Right lung (tissue), 10 donors: ENCODE measurements at places on chromosomes 6 and 20. TPM values are rescaled to one million over a fixed set of nuclear protein-coding genes. Genes with fewer than 3 reads are reported as not detected.

GRCh38 chr6:68343901-68344300, 291.2 kb upstream of the ADGRB3 start:
- no peak for DNase-seq

- no peak for DNase-seq
Observed at GRCh38 chr20:24411834-24412216, 57.6 kb upstream of the SYNDIG1 start.

- DNase-seq: no peak
Observed at GRCh38 chr6:107264357-107264840, 149.1 kb upstream of the BEND3 start.

Gene PAK5
- 0.44 TPM for polyA plus RNA-seq

DNA sequence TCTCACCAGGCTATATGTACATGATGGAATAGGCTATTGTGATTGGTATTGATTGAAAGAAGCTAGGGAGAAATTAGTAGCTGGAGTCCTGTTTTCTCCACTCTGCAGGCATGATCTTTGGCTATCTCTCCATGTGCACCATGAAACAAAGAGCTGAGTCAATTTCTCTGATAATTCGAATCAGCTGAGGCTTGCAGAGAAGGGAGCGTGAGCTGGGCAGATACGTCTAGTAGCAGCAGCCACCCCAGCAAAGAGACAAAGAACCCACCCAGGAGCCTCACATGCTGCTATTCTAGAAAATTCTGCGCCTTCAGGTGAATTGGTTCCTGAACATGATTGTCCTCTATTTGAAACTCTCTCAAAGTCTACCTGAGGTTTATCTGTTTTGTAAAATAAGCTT, 6.9 kb upstream of the SGK1 start:
- no peak for DNase-seq

- no peak for DNase-seq
Observed at GRCh38 chr6:89008001-89008814, 44.8 kb upstream of the RNGTT start.

GRCh38 chr20:13788167-13788834, 3.5 kb downstream of the NDUFAF5 start:
- DNase-seq: peak; percentile 22

GRCh38 chr6:34182751-34183531, 37.1 kb upstream of the GRM4 start:
- DNase-seq: no peak

- peak; percentile 51 for DNase-seq
Observed at GRCh38 chr20:47125758-47126591, 230.5 kb downstream of the ZMYND8 start.

GRCh38 chr20:49245921-49246740, 26.9 kb downstream of the DDX27 start:
- peak; percentile 35 for DNase-seq

Gene CLPSL2
- not detected for polyA plus RNA-seq

Gene BNIP5
- polyA plus RNA-seq: not detected

DNA sequence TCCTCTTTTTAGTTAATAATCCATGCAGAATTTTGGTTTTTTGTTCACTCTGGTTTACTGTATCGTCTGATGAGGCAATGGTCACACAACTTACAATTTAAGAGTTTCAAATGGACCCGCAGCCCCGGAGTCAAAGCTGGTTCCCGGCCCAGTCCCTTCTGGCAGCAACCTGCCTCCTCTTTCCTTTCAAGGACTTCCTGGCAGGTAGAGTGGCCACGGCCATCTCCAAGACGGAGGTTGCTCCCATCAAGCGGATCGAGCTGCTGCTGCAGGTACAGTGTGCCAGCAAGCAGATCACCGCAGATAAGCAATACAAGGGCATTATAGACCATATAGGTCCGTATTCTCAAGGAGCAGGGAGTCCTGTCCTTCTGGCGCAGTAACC, 218.2 kb downstream of the GJA1 start:
- no peak for DNase-seq

DNA sequence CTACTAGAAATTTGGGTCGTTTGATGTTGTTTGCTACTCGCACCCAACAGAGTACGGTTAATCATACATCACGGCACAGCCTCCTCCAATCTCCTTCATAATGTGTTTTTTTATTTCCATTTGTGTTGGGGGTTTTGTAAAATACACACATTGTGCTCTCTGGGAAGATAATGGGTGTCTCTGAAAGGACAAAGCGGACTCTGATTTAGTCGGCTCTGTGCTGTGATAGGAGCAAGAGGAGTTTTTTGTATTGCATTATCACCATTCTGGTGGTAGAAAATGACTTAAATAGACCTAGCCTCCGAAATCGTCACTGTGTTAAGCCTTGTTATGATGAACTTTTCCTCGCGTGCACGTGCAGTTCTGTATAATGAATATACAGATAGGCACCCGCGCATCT, 196.3 kb downstream of the CDH4 start:
- DNase-seq: no peak

Gene FNDC1
- polyA plus RNA-seq: 6.3 TPM

DNA sequence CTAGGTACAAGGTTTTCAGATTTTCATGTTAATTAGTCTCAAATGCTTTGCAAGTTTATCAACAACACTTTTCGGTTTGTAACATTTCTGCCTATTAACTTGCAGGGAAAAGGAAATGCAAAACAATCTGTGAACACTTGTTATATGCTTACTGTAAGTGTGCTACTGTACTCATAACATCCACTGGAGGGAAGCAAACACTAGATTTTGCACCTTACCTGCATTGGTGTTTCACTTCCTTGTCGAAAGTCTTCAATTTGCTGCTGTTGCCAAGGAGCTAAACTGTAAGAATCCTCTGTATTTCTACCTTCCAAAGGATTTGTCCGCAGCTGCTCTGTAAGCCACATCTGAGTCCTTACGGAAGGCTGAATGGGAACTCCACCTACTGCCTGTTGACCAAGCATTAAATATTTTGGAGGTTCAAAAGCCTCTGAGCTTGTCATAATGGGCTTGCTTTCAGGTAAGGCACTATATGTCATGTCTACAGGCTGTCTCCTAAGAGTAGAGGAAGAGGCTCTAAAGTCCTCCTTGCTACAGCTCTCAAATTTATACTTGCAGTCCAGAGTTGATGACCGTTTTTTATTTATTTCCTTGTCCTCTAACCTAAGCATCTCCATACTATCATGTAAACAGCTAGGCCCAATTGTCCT, 17.3 kb downstream of the PLN start:
- no peak for DNase-seq

- no peak for DNase-seq
Observed at GRCh38 chr20:62625921-62626547, 16.3 kb upstream of the SLCO4A1 start.

DNA sequence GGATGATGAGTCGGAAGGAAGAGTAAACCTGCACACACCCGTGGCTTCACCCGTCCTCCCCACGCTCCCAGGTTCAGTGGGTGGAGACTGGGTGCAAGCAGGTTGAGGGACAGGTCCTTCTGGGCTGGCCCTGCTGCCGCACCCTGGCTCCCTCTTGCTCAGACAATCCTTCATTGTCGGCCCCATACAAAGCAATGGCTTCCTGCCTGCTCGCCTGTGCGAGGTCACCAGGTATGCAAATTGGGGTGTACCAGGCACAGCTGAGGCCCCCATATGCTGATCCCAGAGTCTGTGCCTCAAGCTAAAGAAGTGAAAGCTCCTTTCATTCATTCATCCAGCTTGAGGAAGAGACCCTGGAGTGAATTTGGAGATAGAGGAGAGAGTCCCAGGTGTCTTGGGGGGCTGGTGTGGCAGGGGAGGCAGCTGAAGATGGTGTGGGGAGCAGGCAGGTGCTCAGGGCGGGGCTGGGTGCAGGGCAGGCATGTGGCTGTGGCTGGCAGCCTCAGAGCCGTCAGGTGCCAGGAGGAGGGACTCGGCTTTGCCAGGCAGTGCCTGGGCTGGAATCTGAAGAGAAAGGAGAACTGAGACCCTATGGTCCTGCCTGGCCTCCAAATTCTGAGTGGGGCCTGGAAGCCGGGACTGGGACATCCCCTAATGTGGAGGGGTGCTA, 4.7 kb downstream of the SLCO4A1 start:
- DNase-seq: no peak

DNA sequence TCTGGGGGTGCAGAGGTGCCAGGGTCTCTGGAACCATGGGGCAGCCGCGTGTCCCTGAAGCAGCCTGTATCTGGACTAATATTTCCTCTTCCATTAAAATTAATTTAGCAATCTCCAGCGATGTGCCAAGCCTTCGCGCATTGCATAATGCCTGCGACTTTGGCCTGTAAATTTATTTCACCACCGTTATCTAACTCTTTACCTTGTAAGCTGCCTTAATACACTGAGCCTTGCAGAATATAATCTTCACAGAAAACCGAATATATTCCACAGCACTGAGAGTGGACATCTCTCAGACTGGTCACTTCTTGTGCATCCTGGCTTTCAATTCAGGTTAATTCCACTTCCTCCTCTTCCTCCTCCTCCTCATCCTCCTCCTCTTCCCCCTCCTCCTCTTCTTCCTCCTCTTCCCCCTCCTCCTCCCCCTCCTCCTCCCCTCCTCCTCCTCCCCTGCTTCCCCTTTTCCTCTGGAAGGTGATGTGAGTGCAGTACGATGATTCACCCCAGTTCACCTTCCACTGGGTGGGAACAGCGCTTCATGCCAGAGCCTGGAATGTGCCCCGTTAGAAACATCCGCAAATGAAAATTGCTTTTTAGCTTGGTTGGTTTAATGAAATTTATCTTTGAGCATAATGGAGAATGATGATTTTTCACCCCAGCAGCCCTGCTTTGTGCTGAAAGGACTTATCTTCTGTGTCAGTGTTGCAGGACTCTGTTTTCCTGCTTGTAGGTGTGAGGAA, 101.4 kb downstream of the CDH4 start:
- DNase-seq: peak; percentile 17

Gene SAMD10
- polyA plus RNA-seq: 5.9 TPM

DNA sequence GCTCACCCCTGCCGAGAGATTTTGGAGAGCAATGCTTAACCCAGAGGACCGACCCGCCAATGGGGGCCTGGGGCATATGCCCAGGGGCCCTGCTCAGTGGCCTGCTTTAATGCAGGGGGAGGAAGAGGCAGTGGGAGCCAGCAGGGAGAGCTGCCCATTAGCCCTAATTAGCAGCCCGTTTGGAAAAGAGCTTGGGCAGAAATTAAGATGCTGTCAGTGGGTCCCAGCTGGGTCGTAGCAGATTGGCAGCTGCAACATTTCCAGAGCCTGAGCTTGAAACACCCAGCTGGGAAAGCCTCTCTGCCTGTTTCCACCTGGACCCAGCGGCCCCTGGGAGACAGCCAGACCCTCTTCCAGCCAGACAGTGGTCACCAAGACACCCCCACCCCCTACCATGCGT, 39.5 kb downstream of the CD40 start:
- DNase-seq: no peak

DNA sequence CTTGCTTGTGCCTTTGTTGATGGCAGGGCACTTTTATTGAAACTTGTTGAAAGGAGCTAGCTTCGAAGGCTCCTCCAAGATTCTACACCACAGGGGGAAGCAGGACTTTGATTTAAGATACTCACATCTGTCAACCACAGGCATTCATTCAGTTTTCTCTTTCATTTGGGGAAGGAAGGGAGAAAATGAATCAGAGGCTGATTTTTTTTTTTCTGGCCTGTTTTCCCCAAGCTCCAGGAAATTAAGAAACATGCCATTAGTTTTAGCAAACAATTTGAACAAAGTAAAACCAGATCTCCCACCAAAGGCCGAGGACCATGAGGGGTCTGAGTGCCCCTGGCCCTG, 8.7 kb upstream of the APCDD1L start:
- DNase-seq: no peak

DNA sequence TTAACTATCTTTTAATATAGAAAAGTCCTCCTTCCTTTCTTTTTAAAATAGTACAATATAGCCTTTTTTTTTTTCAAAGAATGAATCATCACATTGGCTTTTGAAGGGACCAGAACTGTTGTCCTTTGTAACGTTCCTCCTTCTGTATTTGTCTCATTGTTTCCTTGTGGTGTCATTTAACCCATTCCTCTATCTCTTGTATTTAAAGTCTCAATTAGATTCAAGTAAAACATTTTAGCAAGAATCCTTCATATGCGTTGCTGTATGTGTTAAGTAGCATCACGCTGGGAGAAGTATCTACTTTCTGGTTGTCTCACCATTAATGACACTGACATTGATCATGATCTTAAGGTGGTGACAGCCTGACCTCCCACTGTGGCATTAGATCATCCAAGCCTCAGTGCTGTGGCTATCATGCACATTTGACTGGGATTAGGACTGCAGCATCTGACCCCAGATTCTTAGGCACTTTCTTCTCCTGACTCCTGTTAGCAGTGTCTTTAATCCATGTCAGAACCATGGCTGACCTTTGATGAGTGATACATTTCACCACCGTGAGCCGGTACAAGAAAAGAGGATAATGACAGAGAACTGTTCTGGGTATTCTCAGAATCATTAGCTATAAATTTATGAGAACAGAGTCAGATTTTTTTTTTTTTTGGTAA, 67.5 kb upstream of the TFB1M start:
- no peak for DNase-seq

DNA sequence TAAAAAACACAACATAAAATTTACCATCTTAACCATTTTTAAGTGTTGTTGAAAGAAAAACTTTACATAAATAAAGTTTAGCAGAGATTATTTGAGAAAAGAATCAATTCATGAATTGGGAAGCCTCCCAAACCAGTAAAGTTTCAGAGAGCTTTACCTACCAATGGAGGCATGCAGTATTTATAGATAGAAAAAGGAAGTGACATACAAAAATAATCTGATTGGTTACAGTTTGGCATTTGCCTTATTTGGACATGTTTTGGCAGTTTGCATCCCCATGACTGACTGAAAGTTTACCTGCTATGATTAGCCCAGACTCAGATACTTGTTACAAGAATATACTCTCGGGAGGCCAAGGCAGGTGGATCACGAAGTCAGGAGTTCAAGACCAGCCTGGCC, 3.7 kb upstream of the CMTR1 start:
- DNase-seq: no peak

Gene ZC2HC1B
- polyA plus RNA-seq: not detected

Gene HAO1
- not detected for polyA plus RNA-seq

Gene PI16
- polyA plus RNA-seq: 0.27 TPM

Gene SYCP2
- polyA plus RNA-seq: 8.4 TPM

GRCh38 chr6:16873698-16874097, 112.4 kb upstream of the ATXN1 start:
- no peak for DNase-seq

DNA sequence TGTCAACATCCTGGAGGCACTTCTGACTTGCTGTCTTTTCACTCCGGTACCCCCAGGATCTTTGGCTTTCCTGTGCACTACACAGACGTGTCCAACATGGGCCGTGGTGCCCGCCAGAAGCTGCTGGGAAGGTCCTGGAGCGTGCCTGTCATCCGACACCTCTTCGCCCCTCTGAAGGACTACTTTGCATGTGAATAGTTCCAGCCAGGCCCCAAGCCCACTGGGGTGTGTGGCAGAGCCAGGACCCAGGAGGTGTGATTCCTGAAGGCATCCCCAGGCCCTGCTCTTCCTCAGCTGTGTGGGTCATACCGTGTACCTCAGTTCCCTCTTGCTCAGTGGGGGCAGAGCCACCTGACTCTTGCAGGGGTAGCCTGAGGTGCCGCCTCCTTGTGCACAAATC, 12.0 kb upstream of the MAPRE1 start:
- DNase-seq: no peak

Gene IL20RA
- 2.7 TPM for polyA plus RNA-seq

DNA sequence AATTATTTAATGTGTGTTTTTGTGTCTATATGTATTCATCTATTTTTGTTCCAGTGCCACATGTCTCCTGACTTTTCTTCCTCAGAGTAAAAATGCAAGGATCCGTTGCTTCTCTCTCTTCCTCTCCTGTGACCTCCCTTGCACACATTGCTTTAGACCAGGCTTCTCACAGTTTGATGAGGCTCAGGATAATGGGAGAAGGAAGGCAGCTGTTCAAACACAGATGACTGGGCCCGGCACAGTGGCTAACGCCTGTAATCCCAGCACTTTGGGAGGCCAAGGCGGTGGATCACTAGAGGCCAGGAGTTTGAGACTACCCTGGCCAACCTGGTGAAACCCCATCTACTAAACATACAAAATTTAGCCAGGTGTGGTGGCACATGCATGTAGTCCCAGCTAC, 241.9 kb downstream of the SAMD5 start:
- no peak for DNase-seq

Gene IMPG1
- 1.3 TPM for polyA plus RNA-seq
